ENCODE measurements at places on chromosomes 4 and X. TPM values are rescaled to one million over a fixed set of nuclear protein-coding genes. Genes with fewer than 3 reads are reported as not detected.
A peak's percentile ranks its signal among the peaks of the same experiment; 100 is the strongest.

- peak; percentile 19 for DNase-seq
Observed at GRCh38 chr4:3009422-3009821, 46.1 kb downstream of the GRK4 start.

- peak; percentile 65 for DNase-seq
Observed at GRCh38 chrX:48083212-48083611, 11.8 kb upstream of the ZNF630 start.

GRCh38 chrX:65772842-65773241 lies 105.4 kb downstream of the MSN start:
- DNase-seq: no peak

FREM3 gene
- total RNA-seq: 0.51 TPM

DNA sequence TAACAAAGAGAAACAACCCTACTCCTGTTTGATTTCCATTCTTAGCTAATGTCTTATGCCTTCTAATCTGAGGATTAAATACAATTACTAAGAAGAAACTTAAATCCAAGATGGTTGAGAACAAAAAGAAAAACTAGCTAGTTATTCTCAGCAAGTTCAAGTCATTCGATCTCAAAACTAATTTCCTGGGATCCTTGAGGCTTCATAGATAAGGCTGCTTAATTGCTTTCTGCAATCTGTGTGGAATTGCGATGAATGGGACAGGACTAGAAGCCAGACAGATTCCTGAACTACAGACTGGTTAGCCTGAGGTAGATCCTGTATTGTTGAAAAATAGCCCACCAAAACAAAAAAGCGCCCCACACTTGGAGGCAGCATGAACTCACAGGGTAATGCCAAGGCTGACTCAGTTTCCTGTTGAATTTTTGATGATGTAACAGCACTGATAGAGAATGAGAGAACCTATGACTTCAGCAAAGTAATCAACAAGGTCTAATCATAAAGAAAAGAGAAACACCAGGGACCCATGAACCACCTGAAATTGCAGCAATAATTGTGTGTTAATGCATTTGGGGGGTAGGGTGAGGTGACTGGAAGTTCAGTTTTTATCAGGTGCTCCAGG lies 33.9 kb downstream of the KLHL15 start:
- DNase-seq: peak; percentile 59

- no peak for DNase-seq
Observed at GRCh38 chrX:32155044-32155638, 1056.2 kb downstream of the DMD start.

ETDB gene
- total RNA-seq: not detected

NMU gene
- 0.23 TPM for total RNA-seq

DNA sequence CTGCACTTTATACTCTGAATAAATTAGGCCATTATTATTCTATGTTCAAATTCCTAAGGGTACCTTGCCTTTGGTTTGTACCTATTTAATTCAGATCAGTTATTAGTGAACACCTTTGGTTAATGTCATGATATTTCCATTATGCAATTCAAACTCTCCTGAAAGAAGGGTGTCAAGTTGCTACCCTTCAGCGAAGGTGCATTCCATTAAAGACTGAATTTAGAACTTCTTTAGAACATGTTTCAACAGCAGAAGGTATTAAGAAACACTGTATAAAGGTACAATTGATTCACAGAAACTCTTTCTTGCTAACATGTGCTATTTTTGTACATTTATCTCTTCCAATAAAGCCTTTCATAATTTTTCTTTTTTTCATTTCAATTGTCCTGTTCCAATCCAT lies 1545.4 kb upstream of the PCDH10 start:
- DNase-seq: no peak

RHOH gene
- total RNA-seq: 0.65 TPM

DNA sequence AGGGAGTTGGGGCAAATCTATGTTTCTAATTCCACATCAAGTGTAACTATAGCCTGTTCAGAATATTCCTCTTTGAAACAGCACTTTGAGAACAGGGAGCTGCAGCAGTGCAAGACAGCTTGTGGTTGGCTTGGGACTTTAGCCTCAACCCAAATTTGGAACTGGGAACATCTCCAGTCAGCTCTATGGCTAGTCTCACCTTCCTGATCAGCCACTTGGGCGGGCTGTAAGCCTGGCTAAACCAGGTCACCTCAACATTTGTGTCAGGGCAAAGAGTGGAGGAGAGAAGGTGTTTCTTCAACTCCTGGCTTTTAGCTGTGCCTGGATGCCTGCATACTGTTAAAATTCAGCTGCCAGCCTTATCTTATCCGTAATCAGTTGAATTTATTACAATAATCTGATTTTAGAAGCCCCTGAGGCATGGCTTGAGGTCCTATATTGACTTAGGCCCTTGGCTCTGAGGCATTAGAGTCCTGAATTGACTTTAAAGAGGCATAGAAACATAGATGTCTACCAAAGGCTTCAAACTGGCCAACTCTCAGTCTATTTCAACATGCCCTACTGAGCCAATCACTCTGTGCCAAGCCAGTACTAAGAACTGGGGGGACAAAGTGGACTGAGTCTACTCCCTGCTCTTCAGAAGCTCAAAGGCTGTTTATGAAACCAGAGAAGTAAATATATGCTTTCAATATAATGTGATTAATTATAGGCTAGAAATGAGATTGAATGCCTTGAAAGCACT lies 18.7 kb upstream of the AR start:
- DNase-seq: no peak

PALLD gene
- 33.1 TPM for total RNA-seq

KIAA1210 gene
- not detected for total RNA-seq

DNA sequence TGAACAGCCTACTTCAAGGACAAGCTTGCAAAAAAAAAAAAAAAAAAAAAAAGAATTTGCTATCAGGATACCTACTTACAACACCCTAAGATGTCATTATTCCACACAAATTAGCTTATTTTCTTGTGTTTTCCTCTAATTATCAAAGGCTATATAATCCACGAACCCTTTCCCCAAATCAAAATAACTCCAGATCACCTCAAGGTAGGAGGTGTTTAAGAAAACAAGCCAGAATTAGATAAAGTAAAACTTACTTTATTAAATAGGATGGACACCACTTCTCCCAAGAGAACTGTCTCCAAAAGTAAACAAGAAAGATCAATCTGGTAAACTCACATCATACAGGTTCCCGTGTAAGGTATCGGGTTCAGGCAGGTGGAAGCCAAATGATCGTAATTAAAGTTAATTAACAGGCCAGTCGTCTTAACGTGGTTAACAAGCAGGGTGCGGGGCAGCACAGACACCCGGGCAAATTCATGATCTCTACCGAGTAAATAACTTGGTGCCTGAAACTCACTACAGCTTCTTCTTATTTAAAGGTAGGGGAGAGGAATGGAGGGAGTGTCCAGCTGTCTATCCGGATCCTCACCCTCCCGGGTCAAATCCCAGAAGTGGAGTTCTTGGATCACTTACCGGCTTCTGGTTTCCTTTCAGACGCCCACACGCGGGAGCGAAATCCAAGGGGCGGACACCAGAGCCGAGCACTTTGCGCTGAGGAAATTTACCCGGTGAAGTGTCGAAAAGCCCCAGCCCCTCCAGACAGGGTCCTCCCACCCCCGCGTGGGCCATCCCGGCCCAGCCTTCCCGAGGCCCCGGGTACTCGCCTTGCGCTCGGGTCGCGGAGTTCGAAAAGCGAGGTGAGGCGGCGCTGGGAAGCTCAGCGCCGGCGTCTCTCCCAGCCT lies 708 bp downstream of the ARAP2 start:
- DNase-seq: no peak

TEC gene
- total RNA-seq: 1.7 TPM

CITED1 gene
- not detected for total RNA-seq

DNA sequence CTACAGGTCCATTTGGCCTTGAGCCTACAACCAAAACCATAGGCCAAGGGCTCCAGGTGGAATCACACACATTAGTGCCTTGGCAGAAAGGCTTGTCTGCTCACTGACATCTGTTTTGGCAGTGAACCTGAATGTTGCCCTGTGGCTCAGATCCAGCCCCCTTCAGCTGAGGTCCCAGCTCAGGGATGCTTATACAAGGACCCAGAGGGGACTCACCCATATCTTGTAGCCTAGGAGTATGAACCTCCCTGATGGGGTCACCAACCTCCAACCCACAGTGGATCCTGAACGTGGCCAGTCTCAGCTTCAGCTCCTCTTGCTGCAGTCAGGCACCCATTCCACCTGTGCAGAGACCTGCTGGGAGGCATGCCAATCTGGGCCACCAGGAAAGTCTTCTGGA lies 50.8 kb upstream of the HMX1 start:
- no peak for DNase-seq

DNA sequence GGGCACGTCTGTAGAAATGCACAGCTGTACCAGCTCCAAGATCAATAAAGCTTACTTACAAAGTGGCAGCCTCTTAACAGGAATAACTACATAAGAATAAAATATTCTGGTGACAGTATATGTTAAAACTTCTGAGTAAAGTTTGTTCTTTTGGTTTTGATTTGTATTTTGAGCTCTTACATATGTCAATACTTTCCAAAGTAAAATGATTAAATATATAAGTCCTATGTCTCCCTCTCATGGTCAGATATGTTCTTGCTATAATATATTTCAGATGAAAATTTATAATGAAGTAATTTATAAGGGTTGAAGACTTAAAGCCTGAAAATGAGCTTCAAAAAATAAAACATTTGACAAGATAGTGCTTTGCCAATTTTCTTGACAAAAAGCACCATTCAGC lies 254.4 kb downstream of the NPFFR2 start:
- DNase-seq: peak; percentile 2

DNA sequence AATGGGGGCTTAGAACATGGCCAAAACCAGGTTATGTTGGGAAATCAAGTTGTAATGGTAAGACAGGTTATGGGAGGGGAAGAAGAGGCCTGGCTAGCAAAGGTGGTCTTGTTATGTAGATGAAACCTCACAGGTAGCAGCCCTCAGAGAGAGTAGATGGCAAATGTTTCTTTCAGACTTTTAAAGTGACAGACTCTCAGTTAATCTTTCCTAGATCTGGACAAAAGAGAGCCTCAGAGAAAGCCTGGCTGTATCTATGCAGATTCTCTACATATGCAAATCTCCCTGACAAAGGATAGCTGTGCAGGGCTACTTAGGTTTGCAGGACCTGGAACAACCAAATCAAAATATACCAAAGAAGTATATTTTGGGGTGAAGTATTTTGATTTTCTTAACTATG lies 284.1 kb upstream of the AMOT start:
- DNase-seq: no peak

GRCh38 chrX:101117701-101118100 lies 19.7 kb downstream of the CENPI start:
- no peak for DNase-seq

ANK2 gene
- total RNA-seq: 41.4 TPM

GLUD2 gene
- 1.1 TPM for total RNA-seq

GRCh38 chr4:37367901-37368300 lies 123.4 kb downstream of the NWD2 start:
- no peak for DNase-seq

DNA sequence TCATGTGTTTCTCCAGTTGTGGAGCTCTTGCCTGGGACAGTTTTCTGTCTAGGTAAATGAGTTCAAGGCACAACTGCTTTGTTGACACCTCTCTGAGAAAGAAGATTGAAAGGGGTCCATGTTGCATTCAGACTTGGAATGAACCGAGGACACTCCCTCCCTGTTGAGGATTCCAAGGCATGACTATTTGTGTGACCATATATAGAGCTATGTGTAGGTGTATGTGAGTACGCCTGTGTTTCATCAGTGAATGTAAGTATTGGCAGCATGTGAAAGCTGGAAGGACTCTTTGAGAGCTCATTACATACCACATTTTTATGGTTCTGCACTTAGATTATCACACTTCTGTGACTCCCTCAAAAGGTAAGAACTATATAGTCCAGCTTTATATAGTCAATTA lies 3.4 kb downstream of the HEPH start:
- no peak for DNase-seq

CASK gene
- 32.3 TPM for total RNA-seq

EXOC1L gene
- not detected for total RNA-seq

MAGEC2 gene
- not detected for total RNA-seq

NR0B1 gene
- not detected for total RNA-seq

MAP7D2 gene
- 0.17 TPM for total RNA-seq

RNF175 gene
- total RNA-seq: 0.37 TPM

- DNase-seq: peak; percentile 0
Observed at GRCh38 chrX:63050225-63050624, 300.9 kb downstream of the SPIN4 start.

DNA sequence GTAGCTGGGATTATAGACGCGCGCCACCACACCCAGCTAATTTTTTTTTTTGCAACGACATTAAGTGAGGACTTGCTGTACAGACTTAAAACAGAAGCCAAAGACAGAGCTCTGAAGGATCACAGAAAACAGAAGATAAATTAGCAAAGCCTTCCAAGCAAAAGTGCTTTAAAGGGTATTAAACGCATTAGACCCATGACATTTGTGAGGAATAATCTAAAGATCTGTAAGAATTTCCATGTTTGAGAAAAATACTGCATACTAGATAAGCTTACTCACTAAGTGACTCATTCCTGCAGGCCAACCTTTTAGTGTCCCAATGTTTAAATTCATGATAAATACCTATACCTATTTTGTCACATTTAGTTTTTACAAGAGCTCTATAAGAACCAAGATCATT lies 27.4 kb downstream of the SMARCA1 start:
- no peak for DNase-seq

DNA sequence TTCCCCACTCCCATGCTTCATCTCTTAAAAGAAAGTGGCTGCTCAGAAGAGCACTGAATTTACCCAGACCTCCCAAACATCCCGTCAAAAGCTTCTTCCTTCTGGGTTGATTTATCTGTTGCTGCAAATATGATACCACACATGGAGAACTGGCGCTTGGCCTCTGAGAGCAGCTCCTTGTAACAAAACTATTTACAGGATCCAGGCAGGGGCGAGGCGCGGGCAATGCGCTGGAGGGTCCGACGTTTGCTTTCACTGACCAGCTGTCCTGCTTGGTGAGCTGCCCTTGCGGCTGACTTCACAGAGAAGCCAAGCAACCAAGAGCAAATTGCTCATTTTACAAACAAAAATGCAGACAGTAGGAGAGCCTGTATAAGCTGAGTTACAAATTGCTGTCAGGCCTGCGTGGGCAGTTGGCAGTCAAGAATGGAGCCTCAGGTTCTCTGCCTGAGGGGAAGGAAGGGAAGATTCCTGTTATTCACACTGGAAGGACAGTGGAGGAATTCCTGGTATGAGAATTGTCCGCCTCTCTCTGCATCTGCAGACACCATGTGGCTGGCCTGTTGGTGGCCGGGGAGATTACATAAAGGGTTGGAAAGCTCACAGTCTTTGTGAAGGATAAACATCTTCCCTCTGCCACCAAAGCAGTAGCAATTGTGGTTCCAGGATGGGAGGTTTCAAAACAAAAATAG lies 192.2 kb upstream of the LEF1 start:
- DNase-seq: no peak

DNA sequence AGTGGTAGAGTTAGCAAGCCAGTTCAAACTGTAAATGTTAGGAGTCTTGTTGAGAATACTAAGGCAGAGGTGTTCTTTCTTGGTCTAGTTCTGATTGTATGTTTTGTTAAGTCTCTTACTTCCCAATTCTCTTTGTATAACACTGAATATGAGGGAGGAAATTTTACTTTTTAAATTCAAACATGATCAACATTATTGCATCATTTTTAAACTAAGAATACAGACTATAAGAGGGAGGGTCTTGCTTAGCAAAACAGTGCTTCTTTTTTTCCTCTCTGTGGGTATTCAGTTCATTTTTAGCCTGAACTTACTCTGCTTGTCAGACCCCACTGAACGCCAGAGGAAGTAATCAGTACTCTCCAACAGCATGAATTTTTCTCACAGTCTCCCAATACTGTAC lies 198.0 kb downstream of the GABRG1 start:
- DNase-seq: no peak

- DNase-seq: no peak
Observed at GRCh38 chrX:150258463-150259430, 104.4 kb upstream of the MAMLD1 start.

DCX gene
- not detected for total RNA-seq

- no peak for DNase-seq
Observed at GRCh38 chr4:109994415-109994827, 81.7 kb downstream of the EGF start.

FGFBP1 gene
- total RNA-seq: not detected

Measured in dermis blood vessel endothelial cell (primary cell).